ENCODE measurements at places on chromosomes 6 and 20.

- peak; percentile 83 for DNase-seq
Measured at GRCh38 chr20:59007665-59008511, 834 bp upstream of the CTSZ start.

DNA sequence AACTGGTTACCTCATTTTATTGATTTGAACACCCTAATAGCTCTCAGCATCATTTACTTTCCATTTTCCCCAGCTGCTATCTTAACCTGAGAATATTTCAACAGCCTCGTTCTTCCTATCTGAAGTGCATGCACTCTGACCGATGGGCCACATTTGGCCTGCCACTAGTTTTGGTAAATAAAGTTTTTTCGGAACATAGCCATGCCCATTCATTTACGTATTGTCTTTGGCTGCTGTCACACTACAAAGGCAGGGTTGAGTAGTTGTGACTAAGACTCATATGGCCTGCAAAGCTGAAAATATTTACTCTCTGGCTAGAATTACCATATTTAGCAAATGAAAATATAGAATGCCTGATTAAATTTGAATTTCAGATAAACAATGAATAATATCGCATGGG is 10.8 kb downstream of the ADGRF4 start:
- DNase-seq = no peak

GRCh38 chr20:50281831-50282591 is 91.4 kb downstream of the CEBPB start:
- peak; percentile 39 for DNase-seq

- DNase-seq = peak; percentile 22
Measured at GRCh38 chr6:18121580-18122127, 823 bp downstream of the NHLRC1 start.

DNA sequence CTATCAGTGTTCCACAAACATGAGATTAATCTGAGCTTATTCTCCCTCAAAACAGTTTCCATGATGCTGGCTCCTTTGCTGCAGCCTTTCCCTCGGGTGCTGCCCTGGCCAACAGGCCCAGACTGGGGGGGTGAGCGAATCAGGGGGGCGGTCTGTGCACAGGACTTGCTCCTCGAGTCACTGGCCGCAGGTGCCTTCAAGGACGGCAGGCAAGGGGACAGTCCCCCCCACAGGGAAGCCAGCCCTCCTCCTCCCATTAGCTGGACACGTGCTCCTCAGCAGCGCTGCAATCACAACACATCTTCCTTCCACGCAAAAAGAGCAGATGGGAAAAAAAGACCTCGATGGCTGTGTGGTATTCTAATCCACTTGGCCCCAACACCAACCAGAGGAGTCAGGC is 10.0 kb downstream of the YTHDF1 start:
- no peak for DNase-seq
